ENCODE measurements at places on chromosomes 1 and 21.

- DNase-seq: no peak
These were observed 275.7 kb downstream of the PBX1 start for GRCh38 chr1:164834641-164835040.

DNA sequence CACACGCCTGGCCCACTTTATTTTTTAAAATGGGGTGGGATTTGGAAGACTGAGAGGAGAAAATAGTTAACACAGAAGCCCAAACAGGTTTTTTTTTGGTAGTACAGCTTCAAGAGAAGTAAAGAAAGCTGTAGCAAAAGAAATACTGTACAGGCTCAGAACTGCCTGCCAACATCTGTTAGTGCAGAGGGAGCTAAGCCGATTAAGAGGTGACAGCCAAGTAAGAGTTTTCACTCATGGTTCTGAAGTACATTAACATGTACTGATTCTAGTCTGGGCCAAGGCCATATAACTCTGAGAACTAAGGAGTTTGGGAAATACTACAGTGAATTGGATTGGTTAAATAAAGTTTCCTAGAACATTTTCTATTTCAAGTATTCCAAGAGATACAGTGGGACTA is 51.6 kb downstream of the EIF2B3 start:
- no peak for DNase-seq

DNA sequence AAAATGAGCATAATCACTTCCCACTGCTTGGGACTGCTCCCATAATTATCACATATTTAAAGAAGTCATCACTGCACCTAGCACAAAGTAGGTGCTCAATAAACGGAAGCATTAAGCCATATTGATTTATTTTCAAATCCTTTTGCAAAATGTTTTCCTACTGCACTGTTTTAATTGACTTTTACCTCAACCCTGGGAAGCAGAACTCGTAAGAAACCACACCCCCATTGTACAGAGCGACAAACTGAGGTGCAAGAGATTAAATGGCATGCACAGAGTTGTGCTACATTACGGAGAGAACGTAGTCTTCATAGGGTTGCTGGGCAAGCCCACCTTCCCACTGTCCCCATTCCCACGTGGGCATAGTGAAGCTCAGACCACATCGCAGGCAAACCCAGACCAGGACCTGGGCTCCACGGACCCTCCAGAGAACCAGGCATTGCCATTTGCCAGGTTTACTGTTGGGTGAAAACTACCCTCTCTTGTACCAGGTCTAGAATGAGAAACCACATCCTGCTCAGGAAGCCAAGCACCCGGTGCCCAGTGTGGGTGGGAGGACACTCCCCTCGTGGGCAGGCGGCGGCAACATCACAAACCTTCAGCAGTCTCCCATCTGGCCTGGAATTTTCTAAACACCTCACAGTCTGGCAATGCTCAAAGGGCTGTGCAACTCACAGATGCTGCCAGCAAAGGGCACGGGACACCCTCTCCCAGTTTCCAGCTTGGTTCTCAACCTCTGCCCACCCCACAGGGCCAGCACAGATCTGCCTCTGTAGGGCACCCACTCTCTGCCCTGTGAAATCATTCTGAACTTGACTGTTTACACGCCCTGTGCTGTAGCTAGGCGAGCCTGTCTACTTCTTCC is 8.2 kb downstream of the IFFO2 start:
- DNase-seq: peak; percentile 51

GRCh38 chr1:227793079-227793947 is 22.2 kb upstream of the PRSS38 start:
- no peak for DNase-seq

GRCh38 chr1:112262316-112262715 is 133.7 kb upstream of the CTTNBP2NL start:
- DNase-seq: no peak

DNA sequence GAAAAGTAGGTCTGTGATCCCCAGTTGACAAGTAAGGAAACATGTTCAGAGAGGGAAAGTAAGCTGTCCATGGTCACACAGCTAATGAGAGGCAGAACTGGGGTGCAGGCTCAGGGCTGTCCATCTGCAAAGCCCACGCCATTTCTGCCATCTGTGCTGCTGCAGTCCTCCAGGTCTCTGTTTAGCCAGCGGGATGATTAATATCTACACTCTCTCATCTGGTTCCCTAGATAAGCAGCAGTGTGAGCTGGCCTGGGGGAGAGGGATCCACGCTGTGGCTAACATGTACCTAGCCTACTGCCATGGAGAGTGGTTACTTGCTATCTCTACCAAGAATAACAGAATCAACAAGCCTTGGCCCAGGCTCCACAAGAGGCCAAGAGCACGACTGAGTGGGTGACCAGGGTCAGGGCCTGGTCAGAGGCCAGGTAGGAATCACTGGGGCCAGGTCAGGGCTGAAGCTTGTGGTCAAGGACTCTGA is 75.2 kb downstream of the TRABD2B start:
- DNase-seq: no peak

DNA sequence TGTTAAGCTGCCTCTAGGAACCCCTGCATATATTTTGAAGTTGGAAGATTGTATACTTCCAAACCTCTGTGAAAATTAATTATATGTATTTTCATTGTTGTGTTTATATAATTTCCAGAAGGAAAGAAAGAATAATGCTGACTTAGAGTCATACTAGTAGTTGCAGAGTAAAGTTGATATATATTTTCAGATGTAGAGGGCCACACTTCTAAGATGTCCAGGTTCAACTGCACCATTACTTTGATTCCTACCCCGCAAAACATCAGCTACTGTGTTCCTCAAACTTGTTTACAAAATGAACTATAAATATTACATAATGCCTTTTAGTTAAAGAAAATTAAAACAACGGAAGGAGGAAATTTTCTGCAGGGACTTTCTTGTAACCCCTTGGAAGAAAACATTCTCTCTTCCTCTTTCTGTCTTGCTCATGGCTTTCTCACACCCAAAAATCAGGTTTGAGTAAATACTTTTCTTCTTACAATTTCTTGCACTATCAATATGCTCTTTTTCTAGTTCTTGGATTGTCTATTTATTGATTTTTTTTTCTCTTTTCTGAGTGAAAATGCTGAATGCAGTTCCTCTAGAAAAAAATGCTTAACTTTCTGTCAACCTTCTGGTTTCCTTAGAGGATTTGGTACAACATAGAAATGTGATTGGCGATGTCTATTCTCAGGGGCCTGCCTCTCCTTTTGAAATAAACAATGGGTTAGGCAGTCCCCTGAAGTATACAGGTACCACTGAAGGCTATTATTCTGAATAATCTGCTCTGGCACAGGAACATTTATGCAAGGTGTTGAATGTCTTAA is 867.8 kb downstream of the TTLL7 start:
- no peak for DNase-seq

DNA sequence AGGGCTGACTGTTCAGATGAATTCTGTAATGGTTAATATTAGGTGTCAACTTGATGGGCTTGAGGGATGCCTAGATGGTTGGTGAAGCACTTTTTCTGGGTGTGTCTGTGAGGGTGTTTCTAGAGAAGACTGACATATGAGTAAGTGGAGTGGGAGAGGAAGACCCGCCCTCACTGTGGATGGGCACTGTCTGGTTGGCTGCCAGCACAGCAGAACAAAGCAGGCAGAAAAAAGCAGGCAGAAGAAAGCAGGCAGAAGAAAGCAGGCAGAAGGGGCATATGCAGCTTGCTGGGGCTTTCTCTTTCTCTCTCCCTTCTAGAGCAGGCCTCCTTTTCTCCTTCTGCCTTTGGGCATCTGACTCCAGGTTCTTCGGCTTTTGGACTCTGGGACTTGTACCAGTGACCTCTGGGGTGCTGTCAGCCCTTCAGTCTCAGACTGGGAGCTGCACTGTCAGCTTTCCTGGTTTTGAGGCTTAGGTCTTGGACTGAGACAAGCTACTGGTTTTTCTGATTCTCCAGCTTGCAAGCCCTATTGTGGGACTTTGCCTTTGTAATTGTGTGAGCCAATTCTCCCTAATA is 42.9 kb upstream of the CD2 start:
- peak; percentile 23 for DNase-seq

- no peak for DNase-seq
These were observed 120.6 kb upstream of the PALMD start for GRCh38 chr1:99525331-99525730.

DNA sequence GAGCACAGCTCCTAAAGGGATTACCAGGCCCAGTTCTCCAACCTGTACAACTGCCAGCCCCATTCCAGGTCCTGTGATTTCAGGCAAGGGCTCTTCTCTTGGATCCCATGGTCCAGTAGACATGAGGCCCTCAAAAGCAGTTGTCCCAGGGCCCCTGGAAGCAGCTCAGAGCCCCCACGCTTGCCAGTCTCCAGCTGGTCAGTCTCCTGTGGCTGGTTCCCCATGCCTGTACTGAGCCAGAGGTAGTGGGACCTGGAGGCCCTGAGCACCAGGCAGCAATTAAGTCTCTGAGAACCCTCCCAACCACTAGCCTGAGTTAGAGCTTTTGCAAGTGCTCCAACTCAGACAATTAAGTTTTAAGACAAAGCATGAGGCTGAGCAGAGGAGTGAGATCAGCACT is 36.9 kb downstream of the CDC42BPA start:
- no peak for DNase-seq

Data from adipocyte (in vitro differentiated cells).